Renal cortical epithelial cell (primary cell): ENCODE measurements at places on chromosomes 3 and 15.

- DNase-seq = peak; percentile 77
Measured at GRCh38 chr3:111910806-111911205, 51.7 kb downstream of the PHLDB2 start.

GRCh38 chr3:32996048-32996754 is 44.8 kb downstream of the CCR4 start:
- DNase-seq = no peak

- no peak for DNase-seq
Measured at GRCh38 chr3:126135406-126136076, 44.8 kb downstream of the ALDH1L1 start.

- no peak for DNase-seq
Measured at GRCh38 chr3:146403792-146404191, 65.6 kb downstream of the PLSCR2 start.

GRCh38 chr15:56496635-56497034 is 31.7 kb upstream of the MNS1 start:
- peak; percentile 81 for DNase-seq

DNA sequence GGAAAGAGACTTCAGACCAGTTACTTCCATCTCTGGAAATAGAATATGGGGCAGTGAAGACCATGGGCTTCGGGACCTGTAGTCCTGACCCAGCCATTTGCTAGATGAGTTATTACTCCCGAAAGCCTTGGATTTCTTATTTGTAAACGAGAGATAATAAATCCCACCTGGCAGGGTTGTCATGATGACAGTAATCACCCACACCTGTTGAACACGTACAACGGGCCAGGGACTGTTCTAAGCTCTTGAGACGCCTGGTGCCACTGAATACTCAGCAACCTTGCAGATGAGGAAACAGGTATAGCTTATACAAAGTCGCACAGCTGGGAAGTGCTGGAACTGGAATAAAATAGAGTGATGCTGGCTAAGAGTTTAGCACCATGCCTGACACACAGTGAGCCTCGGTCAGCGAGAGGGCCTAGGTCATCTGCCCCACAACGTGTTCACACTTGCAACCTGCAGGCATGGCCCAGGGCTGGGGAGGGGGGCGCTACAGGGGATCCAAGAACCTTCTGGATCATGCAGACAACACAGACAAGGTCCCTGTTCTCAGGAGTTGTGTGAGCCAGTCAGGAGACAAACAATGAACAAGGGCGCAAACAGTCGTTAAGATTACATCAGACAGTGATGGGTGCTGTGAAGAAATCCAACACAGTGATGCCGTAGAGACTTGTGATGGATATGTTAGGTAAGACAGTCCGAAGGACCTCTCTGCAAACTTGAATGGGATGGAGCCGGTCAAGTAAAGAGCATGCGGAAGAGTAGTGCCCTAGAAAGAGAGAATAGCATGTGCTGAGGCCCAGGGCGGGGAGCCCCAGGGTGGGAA is 89.2 kb downstream of the CORO2B start:
- no peak for DNase-seq

DNA sequence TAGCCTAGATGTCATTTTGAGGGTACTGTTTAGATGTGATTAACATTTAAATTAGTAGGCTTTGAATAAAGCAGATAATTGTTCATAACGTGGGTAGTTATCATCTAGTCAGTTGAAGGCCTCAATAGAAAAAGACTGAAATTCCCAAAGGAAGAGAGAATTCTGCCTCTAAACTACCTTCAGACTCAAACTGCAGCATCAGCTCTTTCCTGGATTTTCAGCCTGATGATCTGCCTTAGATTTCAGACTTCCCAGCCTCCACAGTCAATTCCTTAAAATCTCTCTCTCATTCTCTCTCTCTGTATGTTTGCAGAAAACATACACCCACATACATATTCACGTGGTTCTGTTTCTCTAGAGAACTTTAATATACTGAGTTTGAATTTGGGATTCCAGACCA is 58.0 kb upstream of the MBNL1 start:
- DNase-seq = no peak

DNA sequence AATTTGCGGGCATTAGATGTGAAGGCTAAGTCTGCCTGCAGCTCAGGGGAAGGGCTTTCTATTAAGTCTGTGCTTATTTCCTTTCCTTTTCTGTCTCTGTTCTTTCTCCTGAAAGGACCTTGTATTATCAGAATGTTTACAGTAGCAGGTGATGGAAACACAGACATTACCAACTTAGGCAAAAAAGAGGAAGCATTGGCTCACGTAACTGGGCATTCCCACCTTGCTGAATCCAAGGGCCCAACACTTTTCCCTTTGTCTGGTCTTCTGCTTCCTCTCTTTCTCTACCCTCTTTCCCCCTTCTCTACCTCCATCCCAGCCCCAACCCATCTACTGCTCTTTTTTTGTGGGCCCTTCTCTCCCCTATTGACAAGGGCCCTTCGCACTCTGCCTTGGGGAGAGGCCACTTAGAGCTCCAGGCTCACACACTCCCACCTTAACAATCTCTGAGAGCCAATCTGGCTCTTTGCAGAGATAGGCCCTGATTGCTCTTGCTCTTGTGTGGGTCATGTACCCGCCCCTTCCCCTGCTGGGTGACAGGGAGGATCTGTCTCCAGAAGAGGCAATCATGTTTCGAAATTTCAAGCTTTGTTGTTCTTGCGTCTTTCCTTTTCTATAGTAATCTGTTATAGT is 35.0 kb downstream of the ACAA1 start:
- DNase-seq = no peak
